MV-4-11 (cell line): ENCODE measurements at places on chromosomes 2 and 18.

DNA sequence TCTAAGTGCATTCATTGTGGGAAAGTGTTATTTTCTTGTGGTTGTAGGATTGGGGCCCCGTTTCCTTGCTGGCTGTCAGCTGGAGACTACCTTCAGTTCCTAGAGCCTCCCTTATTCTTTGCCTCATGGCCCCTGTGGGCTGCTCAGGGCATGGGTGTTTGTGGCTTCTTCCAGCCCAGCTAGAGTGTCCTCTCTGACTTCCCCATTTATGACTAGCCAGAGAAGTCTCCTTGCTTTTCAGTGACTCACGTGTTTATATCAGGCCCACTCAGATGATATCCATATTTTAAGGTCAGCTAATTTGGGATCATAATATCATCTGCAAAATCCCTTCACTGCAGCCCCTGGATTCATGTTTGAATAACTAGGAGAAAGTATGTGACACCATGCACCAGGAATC is 62.8 kb downstream of the DTNA start:
- peak; percentile 63 for DNase-seq

- DNase-seq, result no peak
Observed at GRCh38 chr2:161067846-161068350, 92.3 kb upstream of the TANK start.

DNA sequence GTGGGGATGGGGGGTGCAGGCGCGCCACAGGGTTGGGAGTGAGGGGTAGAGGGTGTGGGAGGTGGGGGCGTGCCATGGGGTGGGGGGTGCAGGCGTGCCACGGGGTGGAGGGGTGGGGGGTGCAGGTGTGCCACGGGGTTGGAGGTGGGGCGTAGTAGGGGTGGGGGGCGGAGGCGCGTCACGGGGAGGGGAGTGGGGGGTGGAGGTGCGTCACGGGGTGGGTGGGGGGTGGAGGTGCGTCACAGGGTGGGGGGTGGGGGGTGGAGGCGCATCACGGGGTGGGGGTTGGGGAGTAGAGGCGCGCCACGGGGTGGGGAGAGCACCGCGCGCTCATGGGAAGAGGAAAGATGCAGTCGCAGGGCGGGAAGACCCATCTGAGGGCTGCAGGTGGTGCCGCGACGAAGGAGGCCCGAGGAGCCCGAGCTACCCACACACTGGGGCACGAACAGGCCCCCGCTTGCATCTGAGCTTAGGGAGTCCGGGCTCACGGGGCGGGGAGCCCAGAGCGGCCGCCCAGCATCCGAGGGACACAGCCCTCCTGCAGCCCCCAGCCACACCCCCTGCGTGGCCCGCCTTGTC is 37.5 kb downstream of the SNED1 start:
- DNase-seq, result no peak

DNA sequence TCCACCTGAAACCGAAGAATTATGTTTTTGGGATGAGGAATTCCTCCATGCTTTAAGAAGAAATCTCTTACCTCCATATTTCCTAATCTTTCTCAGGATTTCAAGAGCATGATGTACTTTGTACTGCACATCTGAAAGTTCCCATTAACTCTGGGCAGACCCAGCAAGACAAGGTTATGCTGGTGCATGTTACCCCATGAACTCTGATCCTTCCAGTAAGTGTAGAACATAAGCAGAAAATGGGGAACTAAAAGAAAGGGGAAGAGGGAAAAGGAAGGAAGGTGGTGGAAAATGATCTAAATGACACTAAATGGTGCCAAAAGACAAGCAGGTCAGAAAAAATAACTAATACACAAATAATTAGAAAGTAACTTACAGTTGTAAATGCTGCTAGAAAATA is 50.7 kb downstream of the STRN start:
- DNase-seq, result peak; percentile 71

- DNase-seq, result no peak
Observed at GRCh38 chr2:60453872-60454271, 99.6 kb downstream of the BCL11A start.

DNA sequence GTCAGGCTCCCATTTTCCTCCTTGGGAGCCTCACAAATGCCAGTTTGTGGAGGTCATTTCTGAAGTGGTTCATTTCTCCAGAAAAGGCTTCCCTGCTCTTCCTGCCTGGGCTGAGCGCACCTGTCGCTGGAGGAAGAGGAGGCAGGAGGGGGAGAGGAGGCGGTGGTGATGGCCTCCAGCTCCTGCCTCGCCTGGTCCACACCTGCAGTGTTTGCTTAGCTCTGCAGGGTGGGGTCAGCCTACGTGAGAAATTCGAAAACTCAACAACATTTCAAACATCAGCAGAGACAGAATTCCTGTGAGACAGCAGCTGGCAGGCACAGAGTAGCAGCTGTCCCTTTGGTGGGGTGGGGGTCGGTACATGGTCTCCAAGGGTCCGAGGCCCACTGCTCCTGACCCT is 7.9 kb downstream of the IMPA2 start:
- no peak for DNase-seq

DNA sequence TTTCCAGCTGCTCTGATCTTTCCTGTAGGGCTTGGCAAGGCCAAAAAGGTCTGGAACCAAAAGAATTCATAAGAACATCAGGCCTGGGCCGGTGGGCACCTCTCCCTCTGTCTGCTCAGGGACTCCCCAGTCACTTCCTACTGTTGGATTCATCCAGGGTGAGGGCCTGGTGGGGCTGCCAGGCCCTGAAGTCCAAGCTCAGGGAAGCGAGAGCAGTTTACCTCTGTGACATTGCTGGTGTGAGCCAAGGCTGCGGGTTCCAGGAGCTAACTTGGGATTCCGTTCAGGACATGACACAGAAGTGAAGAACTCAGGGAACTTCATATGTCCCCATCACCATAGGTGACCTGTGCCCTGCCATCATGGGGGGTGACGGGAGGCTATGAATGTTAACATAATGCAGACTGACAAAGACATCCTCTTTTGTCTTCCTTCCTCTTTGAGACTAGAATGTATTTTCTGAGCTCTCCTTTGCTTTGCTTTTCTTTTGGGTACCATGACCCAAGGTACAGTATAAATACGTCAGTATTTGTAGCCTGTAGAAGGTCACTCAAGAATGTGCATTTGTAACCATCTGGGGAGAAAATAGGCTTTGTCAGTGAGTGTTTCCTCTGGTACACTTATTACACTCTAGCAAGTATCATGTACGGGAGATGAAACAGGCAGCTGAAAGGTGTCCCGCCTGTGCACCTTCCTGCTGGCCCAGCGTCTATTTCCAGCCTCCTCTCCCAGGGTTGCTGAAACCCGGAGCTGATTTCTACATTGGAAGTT is 130.5 kb upstream of the SLC1A4 start:
- peak; percentile 35 for DNase-seq

DNA sequence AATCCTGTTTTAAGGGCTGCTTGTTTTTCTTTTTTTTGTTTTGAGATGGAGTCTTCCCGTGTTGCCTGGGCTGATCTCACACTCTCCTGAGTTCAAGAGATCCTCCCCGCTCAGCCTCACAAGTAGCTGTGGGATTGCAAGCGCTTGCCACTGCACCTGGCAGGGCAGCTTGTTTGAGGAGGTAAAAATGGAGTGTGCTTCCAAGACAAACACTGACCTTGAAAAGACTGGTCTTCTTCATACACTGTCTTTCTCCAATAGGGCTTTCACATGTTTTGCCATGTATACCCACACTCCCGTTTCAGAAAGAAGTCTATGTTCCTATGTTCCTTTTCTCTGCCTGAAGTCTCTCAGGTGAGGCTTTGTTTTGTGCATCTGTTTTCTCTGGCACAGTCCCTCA is 32.6 kb upstream of the LDAH start:
- no peak for DNase-seq

- peak; percentile 42 for DNase-seq
Observed at GRCh38 chr18:68660354-68661183, 54.3 kb downstream of the TMX3 start.

GRCh38 chr2:69310111-69311023 is 76.7 kb downstream of the GFPT1 start:
- DNase-seq, result no peak

- peak; percentile 38 for DNase-seq
Observed at GRCh38 chr2:62054916-62055450, 140.9 kb upstream of the B3GNT2 start.

DNA sequence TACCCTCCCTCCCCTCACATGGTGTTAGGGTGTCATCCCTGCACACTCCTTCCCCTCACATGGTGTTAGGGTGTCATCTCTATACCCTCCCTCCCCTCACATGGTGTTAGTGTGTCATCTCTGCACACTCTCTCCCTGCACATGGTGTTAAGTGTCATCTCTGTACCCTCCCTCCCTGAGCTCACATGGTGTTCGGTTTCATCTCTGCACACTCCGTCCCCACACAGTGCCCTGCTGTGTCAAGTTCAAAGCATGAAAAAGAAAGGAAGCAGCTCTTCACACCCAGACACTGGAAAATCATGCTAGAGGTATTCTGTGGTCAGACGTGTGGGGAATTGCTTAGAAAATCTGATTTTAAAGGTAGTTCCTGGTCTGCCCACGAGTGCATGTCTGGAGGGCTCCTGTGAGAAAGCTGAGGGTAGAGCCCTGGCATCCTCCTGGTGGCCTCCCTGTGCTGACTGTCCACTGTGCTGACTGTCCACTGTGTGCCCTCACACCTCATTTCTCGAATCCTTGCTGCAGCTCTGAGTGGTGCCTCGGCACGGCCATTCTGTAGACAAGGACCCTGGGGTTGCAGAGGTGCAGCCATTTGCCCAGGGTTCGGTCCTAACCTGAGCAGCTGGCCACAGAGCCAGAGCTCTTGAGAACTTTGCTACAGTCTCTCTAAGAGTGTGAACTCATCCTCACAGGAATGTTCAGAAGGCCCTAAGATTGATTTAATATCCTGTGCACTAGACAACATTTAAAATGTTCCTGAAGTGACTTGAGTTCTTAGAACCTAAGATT is 69.1 kb upstream of the NFATC1 start:
- DNase-seq, result no peak

DNA sequence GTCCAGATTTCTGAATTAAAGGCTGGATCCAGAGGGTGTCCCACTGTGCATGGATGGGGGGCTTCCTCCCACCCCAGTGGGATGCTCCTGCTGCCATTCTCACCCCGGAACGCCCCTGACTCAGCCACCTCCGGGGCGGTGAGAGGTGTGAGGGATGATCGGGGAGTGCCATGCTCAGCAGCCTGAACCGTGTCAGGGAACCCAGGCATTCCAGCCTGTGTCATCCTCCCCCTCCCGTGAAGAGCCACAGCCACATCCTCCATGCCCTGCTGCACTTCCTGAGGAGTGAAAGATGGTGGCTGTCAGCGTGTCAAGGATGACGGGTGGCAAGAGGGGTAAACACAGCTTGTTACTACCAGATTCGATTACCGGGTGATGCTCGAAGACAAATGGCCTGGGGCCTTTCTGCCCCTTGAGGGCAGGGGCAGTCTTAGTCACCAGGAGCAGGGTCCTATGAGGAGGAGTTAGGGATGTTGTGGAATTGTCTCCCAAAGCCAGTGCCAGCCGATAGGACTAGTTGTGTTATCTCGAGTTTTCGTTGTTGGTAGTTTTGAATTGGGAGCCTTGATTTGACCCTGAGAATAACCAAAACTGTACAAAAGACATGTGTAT is 80.8 kb downstream of the TCF7L1 start:
- DNase-seq, result no peak

- DNase-seq, result peak; percentile 78
Observed at GRCh38 chr2:33136566-33136965, 189.8 kb downstream of the LTBP1 start.

GRCh38 chr18:11857177-11857887 is 6.1 kb downstream of the CHMP1B start:
- DNase-seq, result no peak

- DNase-seq, result no peak
Observed at GRCh38 chr18:12254820-12255511, 805 bp downstream of the CIDEA start.

DNA sequence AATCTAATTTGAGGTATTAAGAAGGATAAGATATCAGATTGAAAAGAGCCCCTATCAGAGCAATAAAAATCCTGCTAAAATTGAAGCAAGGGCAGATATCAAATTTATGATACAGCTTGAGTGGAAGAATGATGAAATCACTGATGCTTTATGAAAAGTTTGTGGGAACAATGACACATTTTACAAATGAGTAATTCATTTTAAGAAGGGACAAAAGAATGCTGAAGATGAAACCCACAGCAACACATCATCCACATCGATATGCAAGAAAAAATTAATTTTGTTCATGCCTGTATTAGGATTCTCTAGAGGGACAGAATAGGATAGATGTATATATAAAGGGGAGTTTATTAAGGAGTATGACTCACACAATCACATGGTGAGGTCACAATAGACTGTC is 355.6 kb upstream of the GYPC start:
- no peak for DNase-seq

DNA sequence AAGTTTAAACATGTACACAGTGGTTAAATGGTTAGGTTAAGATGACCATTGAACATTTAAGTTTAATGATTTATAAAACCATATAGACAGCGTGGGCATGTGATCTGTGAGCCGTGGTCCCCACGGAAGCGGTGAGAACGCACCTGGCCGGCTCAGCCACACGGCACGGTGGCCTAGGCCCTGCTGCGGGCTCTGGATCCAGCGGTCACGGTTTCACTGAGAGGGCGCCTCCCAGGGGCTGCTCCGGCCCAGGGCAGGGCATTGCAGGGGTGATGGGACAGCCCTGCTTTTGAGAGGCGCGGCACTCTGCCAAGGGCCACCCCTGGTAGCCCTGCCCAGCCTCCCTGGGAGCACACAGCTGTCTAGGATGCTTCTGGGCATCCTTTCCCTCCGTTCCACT is 124.9 kb downstream of the RGPD3 start:
- no peak for DNase-seq

GRCh38 chr2:38075507-38076151 is at the start of gene CYP1B1:
CYP1B1 (minus strand) TSS chr2:38076151; CDS start chr2:38075388, 763 bp downstream.
- DNase-seq, result no peak
